ENCODE measurements at places on chromosomes 4 and X.

- DNase-seq = no peak
These were observed 1639.0 kb upstream of the IGFBP7 start for GRCh38 chr4:58749206-58749605.

GRCh38 chrX:132442691-132443090 is 46.1 kb downstream of the MBNL3 start:
- no peak for DNase-seq

GRCh38 chrX:97787311-97787710 is 903.6 kb downstream of the RPA4 start:
- no peak for DNase-seq

GRCh38 chr4:41428601-41429279 is 109.2 kb upstream of the LIMCH1 start:
- DNase-seq = no peak

GRCh38 chrX:65127842-65128241 is 151.6 kb upstream of the ZC4H2 start:
- DNase-seq = no peak

- DNase-seq = no peak
These were observed 1.8 kb downstream of the KDM5C start for GRCh38 chrX:53223068-53223693.

DNA sequence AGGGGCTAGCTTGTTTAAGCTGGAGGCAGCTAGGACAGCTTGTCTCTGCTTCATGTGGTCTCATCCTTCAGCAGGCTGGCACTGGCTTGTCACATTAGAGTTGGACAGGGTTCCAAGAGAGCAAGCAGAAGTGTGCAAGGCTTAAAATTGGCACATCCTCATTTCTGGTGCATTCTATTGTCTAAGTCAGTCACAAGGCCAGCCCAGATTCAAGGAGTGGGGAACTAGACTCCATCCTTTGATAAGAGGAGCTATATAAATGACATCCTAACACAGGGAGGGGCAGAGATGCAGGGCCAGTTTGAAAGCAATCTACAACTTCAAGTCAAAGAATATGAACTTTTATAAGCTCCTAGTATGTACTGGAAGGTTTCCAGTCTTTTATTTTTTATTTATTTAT is 313.2 kb downstream of the PTTG2 start:
- peak; percentile 20 for DNase-seq

GRCh38 chr4:6619466-6620255 is 20.8 kb upstream of the MRFAP1 start:
- DNase-seq = no peak

DNA sequence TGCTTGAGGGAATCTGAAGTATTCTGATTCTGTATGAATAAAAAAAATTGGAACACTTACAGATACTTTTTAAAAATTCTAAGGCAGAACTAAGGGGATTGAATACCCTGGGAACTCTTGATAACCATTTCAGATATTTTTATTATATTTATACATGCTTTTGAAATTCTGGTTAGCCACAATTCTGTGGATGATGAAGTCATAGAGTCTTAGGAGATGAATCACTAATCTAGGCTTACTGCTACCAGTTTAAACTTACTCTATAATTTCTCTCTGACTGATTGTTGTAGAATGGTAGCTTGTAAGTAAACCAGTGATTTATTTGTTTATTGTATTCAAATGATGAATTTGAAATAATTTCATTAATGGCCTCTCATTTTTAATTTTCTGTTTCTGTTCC is 11.4 kb upstream of the SLAIN2 start:
- DNase-seq = no peak

GRCh38 chr4:56790691-56791091 is 30.8 kb downstream of the SPINK2 start:
- DNase-seq = no peak

DNA sequence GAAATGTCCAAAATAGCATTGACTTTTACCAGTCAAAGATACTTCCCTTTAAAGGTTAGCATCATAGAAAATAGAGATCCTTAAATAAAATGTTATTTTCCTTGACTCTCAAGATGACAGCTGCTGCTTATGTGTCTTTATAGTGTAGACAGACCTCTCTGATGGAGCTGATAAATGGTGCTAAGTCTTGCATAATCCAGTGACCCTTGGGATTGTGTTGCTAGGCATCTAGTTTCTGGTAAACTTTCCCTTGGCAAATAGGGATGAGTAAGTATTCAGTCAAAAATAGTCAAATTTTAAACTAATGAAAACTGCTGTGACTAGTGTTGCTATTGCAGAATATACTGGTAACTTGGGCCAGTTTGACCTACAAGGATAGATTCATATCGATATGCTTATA is 53.6 kb downstream of the MBNL3 start:
- no peak for DNase-seq

GRCh38 chrX:64204701-64205440 is 637 bp downstream of the AMER1 start:
- DNase-seq = peak; percentile 33

- no peak for DNase-seq
These were observed 1.1 kb downstream of the SOWAHB start for GRCh38 chr4:76896614-76897535.

GRCh38 chrX:136328933-136329332 is 28.2 kb downstream of the ADGRG4 start:
- DNase-seq = no peak

- DNase-seq = no peak
These were observed 148.8 kb upstream of the EDNRA start for GRCh38 chr4:147332091-147332490.

- DNase-seq = no peak
These were observed 1527.8 kb downstream of the STIM2 start for GRCh38 chr4:28388471-28388870.

GRCh38 chrX:43224496-43224895 is 431.6 kb upstream of the MAOA start:
- DNase-seq = no peak

DNA sequence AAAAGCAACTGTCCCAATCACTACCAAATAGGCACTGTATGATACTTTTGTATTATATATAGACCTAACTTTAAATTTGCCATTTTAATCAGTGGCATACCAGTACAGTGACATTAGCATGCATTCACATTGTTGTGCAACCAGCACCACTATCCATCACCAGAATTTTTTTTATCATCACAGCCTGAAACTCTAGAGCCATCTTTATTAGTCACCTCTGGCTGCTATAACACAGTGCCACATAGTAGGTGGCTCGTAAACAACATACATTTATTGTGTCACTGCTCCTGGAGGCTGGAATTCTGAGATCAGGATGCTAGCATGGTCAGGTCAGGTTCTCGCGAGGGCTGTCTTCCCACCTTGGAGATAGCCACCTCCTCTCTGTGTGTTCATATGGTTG is 188.4 kb upstream of the GALNT7 start:
- no peak for DNase-seq

GRCh38 chrX:137342969-137343368 is 223.0 kb upstream of the ZIC3 start:
- no peak for DNase-seq

- DNase-seq = no peak
These were observed 24.7 kb downstream of the NAT8L start for GRCh38 chr4:2083826-2084160.

DNA sequence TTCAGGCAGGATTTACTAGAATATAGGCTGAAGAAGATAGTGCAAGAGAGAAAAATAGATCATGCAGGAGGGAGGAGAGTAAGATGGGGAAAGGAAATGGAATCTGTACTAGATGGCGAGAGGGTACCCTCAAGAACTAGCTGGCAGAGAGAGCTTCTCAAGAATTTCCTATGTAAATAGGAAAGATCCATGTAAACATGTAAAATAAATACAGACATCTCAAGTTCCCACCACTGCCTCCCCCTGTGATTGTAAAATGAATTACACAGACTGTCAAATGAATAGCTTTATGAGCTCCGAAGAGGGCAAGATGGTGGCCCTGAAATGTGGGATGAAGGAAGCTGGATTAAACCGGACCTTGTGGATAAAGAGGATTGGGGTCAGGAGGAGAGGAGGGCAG is 178.0 kb downstream of the PALLD start:
- no peak for DNase-seq

DNA sequence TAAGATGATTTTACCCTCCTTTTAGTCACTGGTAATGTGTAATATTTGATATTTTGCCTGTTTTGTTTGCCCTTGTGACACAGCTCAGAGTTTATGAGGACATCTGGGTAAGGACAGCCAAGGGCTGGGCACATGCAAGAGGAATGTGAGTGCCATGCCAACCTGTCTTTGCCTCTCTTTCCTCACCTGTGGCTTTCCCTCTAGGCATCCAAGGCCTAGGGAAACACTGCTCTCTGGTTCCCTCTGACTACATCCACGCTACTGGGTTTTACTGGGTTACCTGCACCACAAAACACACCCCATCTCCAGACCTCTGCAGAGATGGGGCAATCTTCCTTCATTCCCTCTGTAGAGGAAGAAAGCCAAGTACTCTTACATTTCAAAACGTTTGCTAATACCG is 7.7 kb downstream of the HPGDS start:
- DNase-seq = no peak

DNA sequence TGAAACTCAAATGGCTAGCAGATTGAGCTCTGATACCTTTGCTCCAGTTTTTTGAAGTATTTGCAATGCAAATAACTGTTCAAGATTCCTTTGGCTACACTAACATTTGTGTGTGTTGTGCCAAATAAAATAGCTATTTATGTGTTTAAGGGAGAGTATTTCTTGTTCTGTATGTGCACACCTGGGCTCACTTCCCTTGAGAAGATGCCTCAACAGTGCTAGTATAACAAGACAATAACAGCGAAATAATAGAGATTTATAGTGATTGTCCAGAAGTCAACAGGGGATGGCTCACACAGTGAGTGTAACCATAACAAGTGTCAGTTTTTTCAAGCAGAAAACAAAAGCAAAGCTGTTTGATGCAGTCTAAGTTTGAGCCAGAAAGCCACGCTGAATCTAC is 460.5 kb downstream of the CENPC start:
- DNase-seq = peak; percentile 52

DNA sequence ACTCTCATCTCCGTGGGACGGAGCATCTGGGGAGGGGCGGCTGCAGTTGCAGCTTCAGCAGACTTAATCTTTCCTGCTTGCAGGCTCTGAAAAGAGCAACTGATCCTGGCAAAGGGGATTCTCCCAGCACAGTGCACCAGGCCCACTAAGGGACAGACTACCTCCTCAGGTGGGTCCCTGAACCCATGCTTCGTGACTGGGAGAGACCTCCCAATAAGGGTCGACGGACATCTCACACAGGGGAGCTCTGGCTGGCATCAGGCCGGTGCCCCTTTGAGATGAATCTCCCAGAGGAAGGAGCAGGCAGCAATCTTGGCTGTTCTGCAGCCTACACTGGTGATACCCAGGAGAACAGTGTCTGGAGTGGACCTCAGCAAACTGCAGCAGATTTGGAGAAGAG is 303.3 kb upstream of the FGF16 start:
- DNase-seq = no peak

DNA sequence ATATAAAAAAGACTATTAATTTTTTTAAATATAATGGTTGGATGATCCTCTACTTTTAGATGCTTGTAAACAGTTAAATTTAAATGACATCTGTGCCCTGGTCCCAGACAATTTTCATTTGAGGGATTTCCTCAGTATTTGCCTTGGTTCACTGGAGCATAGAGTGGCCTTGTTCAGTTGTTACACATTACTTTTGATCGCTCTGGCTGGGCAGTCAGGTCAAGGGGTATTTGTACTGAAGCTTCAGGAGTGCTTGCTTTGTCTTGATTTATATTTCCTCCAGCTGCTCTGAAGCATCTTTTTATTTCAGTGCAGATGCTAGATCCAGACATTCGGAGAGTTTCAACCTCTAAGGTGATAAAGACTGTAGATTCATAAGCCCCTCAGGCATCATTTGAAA is 50.0 kb downstream of the COMMD8 start:
- no peak for DNase-seq

DNA sequence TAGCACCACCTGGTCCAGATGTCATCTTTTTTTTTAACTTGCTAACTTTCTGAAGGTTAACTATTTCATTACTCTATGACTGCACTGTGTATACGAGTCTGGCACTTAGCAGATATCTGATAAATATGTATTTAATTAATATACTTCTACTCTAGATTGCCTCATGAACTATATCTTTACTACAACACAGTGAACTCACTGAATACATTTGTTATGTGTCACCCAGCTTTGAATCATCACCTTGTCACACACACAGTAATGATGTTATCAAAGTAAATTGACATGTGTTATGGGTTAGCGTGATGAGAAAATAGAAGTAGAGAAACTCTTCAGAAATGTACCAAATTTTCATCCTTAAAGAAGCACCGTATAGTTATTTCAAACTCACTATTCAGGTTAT is 419.3 kb upstream of the ADGRL3 start:
- no peak for DNase-seq

GRCh38 chr4:6891436-6892170 is 18.0 kb upstream of the TBC1D14 start:
- no peak for DNase-seq

DNA sequence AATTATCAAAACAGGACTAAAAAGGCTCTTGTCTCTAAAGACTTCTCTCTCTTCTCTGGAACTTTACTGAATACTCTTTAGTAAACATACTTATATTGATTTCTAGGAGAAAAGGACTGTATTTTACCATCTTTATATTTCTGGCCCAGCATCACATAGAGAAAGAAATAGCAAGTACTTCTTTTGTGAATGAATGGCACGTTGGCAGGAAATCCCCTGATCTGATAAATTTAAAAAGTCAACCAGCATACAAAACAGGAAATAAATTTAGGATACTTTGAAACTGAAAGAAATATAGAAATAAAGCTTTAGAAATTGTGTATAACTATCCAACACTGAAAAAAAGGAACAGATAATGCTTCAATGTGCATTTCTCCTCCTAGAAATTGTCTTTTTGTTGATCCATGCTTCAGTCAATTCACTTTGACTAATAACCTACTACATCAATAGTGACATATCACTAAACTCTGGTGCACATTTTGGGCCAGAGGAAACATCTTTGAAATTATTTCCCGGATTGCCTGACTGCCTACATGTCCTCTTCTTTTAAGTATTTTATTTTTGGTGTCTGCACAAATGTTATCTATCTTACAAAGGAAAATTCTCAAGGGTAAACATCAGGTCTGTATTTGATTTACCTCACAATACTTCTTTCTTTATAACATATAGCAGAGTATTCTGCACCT is 183.5 kb upstream of the FSTL5 start:
- no peak for DNase-seq

GRCh38 chr4:122703868-122704267 is 28.6 kb upstream of the BBS12 start:
- DNase-seq = no peak

DNA sequence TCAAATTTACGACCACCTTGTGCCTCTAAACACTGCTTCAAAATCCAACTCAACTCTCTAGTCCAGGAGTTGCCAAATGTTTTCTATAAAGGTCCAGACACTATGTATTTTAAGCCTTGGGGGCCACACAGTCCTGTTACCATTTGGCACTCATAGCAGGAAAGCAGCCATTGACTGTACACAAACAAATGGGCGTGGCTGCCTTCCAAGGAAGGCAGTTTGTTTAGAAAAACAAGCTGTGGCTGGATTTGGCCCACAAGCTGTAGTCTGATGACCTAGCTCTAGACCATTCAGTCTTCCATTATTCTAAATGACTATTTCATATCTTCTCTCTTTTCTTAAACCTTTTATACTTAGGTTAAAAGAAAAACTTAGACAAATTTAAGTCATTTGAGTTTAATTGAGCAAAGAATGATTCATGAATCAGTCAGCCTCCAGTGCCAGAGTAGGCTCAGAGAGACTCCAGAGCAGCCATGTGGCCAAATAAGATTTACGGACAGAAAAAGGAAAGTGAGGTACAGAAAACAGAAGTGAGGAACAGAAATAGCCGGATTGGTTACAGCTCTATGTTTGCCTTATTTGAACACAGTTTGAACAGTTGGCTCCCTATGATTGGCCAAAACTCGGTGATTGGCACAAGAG is 825.8 kb upstream of the LCORL start:
- DNase-seq = peak; percentile 18

Data from midbrain (tissue), 1 donor.